ENCODE measurements at places on chromosomes 11 and 22.

DNA sequence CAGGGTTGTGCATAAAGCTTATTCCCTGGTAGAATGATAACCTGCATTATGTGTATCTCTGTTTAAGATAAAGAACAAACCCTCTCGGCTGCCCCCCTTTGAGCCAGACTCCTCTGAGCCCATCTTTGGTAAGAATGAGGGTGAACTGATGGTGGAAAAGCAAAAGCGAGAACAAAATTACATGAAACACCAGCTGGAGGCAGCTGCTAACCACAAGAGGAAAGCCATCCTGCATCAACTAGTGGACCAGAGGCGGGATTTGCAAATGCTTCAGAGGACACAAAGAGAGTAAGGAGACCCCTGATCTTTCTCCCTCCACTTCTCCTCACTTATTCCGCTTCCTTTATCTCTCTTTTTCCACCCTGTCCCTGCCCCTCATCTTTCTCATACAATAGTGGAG lies 40.3 kb downstream of the CCDC81 start:
- no peak for DNase-seq

DNA sequence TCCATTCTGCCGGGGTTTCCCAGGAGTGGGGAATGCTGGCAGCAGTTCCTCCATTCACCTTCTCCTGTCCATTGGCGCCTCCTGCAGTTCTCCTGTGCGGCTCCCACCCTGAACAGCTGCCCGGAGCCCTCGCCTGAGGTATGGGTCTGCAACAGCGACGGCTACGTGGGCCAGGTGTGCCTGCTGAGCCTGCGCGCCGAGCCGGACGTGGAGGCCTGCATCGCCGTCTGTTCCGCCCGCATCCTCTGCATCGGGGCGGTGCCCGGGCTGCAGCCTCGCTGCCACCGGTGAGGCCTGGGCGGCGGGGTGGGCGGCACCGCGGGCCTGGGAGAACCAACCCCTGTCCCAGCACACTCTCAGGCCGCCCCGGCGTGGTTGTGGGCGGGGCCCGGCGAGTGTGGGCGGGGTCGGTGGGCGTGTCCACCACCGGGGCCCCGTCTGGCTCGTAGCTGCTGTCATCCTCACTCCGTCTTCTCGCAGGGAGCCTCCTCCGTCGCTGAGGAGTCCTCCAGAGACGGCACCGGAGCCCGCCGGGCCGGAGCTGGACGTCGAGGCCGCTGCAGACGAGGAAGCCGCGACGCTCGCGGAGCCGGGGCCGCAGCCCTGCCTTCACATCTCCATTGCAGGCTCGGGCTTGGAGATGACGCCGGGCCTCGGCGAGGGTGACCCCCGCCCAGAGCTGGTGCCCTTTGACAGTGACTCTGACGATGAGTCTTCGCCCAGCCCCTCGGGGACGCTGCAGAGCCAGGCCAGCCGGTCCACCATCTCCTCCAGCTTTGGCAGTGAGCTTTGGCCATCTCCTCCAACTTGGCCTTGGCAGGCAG lies 14.0 kb upstream of the RELT start:
- no peak for DNase-seq

DNA sequence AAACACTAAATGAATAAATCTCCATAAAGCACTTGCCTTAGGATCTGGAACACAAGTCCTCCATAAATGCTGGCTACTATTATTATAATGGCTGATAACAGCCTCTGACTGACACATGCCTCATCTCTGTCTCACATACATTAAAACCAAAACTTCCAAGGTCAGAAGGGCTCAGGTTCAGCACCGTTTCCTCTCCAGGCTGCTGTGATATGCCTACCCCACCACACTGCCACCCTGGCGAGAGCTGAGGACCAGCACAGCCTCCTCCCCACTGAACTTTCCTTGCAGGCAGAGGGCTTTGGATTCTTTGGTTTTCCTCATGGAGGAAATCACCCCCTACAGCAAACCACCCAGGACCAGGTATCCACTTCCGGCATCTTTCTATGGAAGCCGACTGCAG lies 112.8 kb downstream of the ABTB2 start:
- no peak for DNase-seq

- DNase-seq = no peak
These were observed 3.1 kb upstream of the PANX3 start for GRCh38 chr11:124608147-124608546.

GRCh38 chr11:123357353-123357989 lies 72.6 kb upstream of the GRAMD1B start:
- DNase-seq = no peak

- no peak for DNase-seq
These were observed 54.4 kb upstream of the SEPTIN5 start for GRCh38 chr22:19659805-19660345.

GRCh38 chr11:32529994-32530588 lies 53.5 kb upstream of the EIF3M start:
- no peak for DNase-seq

- DNase-seq = no peak
These were observed 69.3 kb downstream of the PIWIL4 start for GRCh38 chr11:94636388-94636949.

Measured in stimulated activated CD8-positive, alpha-beta memory T cell treated with anti-CD3 and anti-CD28 coated beads, Interleukin-4, amount 100 ng/mL, for 1 hour (primary cell).